ENCODE measurements at places on chromosomes 5 and 9.

GRCh38 chr5:53934151-53934820 lies 373.8 kb downstream of the NDUFS4 start:
- no peak for DNase-seq

DNA sequence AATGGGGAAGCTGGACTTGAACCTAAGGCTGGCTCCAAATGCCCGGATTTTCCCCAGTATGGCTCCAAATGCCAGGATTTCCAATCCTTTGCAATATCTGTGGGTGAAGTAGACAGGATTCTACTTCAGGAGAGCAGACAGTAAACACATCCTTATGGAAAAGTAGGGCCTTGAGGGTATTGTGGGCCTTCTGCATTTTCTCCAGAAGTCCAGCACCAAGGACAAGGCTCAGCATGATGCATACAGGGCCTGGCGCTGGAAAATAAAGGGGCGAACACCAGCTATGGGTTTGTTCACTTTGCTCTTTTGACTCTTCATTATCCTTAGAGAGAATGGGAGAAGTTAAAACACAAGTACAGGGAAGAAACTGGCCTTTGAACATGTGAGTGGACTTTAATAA lies 347.5 kb downstream of the SEMA5A start:
- DNase-seq, result no peak

GRCh38 chr5:169162407-169162806 lies 138.5 kb downstream of the SLIT3 start:
- DNase-seq, result no peak

GRCh38 chr5:26388976-26389375 lies 649.4 kb downstream of the CDH9 start:
- DNase-seq, result no peak

GRCh38 chr5:67996596-67996995 lies 219.0 kb upstream of the PIK3R1 start:
- no peak for DNase-seq

GRCh38 chr9:9170439-9171134 lies 1371.0 kb upstream of the DMAC1 start:
- DNase-seq, result no peak

DNA sequence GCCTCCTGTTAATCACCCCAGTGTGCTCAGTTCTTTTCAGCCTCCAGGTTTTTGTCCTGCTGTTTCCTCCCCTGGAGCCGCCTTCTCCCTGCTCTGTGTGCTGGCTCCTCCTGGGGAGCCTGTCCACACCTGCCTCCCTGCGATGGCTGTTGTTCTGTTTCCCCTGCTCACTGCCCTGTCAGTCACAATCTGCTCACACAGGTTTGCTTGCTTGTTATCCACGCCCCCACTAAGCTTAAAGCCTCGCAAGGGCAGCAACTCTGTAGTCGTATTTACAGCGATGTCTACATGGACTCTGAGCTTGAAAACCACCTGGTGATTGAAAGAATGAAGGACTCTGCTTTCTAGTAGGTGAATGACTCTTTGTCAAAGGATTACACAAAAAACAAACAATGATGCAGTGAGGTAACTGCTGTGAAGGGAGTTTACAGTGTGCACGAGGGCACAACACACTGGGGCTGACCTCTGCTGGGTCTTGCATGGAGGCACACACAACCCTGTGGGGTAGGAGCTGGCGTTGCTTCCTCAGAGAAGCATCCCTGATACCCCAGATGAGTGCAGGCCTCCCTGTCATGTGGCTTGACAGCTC lies 39.6 kb upstream of the TEX48 start:
- DNase-seq, result no peak

Data from uterus (tissue), 4 donors.